CD8-positive, alpha-beta memory T cell (primary cell): ENCODE measurements at places on chromosomes 7 and 10.

DNA sequence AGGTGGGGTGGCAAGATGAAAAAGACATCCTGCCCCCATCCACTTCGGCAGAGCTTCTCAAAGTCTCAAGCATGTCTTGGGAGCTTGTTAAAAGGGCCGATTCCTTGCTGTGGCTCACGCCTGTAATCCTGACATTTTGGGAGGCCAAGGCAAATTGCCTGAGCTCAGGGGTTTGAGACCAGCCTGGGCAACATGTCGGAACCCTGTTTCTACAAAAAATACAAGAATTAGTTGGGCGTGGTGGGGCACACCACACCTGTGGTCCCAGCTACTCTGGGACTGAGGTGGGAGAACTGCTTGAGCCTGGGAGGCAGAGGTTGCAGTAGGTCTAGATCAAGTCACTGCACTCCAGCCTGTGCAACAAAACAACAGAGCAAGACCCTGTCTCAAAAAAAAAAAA is 14.5 kb downstream of the TRIM8 start:
- no peak for DNase-seq

GRCh38 chr10:87733081-87733480 is 73.4 kb downstream of the PAPSS2 start:
- no peak for DNase-seq

DNA sequence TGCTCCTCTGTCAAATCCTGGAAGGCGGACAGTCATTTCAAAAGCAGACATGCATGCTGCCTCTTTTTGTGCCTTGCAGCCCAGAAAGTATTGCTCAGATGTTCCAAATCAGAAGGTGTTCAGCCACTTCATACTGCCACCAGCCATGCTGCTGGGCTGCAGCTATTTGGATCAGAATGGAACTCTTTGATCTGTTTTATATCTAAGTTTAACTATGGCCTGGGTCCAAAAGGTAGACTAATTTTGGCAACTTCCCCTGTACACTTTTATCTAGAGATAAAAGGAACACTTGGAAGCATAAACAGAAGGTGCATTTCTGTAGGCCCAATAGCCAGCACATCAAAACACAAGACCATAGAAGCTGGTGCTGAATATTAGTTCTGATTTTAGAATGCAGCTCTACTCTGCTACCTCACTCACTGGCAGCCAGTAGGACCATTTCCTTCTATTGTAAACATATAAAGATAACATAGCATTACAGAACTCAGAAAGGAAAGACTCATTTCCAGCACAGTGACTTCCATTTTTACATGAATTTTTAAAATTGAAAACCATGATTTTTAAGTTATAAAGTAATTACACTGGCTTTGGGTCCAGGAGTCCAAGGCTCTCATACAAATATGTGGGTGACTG is 143.1 kb upstream of the CAV2 start:
- DNase-seq = no peak

GRCh38 chr7:50352282-50352681 is 47.8 kb downstream of the IKZF1 start:
- DNase-seq = peak; percentile 46

- DNase-seq = no peak
Measured at GRCh38 chr10:91653219-91653870, 20.5 kb upstream of the PPP1R3C start.

DNA sequence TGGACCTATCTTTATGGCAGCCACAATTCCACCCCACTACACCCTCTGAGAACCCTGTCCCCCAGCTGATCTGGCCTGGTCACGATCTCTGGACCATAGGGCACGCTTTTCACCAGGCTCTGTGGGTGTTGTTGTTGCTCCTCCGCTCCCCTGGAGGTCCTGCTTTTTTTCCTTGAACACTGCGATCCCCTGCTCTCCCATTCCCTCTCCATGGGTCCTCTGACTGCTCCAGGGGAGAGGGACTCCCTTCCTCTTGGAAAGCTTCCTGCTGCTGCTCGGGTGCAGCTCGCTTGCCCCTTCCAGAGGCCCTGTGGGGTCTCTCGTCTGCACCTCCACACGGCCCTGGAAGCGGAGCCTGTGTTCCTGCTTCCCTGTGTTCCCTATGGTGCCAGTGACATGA is 53.5 kb downstream of the SNX10 start:
- DNase-seq = no peak

- no peak for DNase-seq
Measured at GRCh38 chr7:118311121-118311836, 86.8 kb downstream of the ANKRD7 start.

GRCh38 chr10:113620511-113620910 is 43.3 kb downstream of the NRAP start:
- DNase-seq = no peak

- no peak for DNase-seq
Measured at GRCh38 chr10:123203393-123204126, 49.4 kb downstream of the BUB3 start.

- no peak for DNase-seq
Measured at GRCh38 chr7:147053746-147054145, 937.1 kb downstream of the CNTNAP2 start.
